ENCODE measurements at places on chromosomes 7 and 10. TPM values are rescaled to one million over a fixed set of nuclear protein-coding genes. Genes with fewer than 3 reads are reported as not detected.

JMJD1C gene
- total RNA-seq, result 68.6 TPM

TEX36 gene
- 1.1 TPM for total RNA-seq

CALHM1 gene
- total RNA-seq, result not detected

HYAL4 gene
- not detected for total RNA-seq

TAS2R4 gene
- total RNA-seq, result 0.65 TPM

VGF gene
- 2.3 TPM for total RNA-seq

MALSU1 gene
- 105 TPM for total RNA-seq

OPN4 gene
- total RNA-seq, result 0.23 TPM

Measured in PC-9 (cell line).